Head of caudate nucleus (tissue), 42 donors: ENCODE measurements at places on chromosomes 4 and X.

DNA sequence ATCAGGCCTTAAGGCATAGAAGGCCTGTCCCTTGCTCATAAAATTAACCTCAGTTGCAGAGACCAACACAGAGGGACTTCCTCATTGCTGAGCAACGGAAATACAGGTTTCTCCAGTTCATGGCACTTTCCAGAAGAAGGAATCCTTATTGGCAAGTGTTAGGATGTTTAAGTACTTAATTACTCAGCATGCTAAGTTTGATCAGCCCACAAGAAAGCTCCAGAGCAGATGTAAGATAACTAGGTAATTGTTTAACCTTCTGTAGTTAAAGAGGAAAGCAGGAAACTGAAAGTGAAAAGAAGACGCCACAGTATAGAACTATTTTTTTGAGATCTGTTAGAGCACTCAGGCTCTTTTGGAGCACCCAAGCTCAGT, 33.5 kb downstream of the SMS start:
- DNase-seq, result no peak

DNA sequence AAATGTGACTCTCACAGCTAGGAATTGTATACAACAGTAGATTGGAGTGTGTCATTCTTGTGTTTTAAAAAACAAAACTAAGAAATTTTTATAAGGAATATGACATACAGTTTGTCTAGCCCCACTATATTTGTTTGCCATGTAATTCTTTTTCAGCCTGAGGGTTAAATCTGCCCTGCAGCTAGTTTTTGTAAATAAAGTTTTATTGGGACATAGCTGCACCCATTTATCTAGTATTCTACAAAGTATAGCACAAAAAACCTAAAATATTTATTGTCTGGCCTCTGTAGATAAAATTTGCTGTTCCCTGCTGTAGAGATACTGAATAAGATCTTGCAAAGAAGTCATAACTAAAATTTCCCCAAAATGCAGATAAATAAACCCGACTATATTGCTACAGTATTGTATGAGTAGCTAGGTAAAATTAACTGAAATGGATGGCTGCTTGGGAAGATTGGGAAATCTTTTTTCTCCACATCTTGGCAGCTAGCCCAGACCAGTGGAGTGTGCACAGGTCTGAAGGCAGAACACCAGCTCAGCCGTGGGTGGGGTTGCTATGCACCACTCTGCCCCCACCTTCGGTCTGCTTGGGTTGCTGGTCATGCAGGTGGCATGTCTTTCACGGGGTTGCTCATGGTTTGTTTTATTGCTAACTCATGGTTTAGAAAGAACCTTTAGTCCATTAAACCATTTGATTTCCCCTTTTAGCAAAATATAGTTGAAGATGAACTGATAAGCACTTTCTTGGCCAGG, 127.9 kb downstream of the KLHL8 start:
- DNase-seq, result peak; percentile 39

DNA sequence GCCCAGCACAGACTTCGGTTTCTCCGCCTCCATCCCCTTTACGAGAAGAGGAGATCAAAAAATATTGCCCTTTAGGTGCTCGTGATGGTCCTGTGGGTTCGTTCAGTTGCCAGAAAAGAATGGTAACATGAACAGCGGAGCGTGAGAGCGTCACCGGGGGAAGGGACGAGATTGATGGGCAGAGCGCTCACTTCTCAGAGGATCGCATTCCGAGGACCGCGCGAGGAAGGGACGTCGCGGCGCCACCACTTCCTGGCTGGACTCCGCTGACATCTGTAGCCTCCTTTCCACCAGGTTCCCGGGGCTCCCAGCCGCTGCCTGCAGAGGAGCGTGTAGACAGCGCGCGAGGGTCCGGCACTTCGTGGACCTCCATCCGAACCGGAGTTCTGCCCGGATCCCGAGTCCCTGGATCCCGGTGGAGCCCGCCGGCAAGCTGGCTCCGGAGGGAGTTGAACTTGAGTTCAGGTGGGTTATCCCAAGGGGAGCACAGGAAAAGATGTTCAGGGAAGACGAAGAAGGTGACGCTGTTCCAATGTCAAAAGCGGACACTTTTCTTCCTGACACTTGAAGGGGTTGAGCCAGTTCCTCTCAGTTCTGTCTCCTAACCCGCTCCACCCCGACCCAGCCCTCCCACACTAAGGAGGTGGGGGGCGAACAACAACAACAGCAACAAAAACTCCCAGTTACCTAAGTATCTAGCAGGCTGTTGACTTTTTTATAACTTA, 484 bp downstream of the GALNTL6 start:
- DNase-seq, result peak; percentile 28

DNA sequence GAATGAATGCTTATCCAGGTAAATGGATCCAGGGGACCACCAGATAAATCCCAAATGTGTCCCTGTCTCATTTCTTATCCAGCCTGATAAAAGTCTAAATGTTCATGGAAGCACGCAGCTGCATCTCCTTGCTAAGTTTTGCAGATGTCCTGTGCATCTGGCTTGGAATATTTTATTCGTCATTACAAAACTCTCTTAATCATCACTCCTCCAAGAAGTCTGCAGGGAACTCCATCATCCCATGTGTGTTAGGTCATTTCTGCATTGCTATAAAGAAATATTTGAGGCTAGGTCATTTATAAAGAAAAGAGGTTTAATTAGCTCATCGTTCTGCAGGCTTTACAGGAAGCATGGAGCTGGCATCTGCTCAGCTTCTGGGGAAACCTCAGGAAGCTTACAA, 297.2 kb downstream of the HS3ST1 start:
- DNase-seq, result no peak

GRCh38 chr4:47809654-47810203, 28.1 kb downstream of the CORIN start:
- DNase-seq, result no peak

DNA sequence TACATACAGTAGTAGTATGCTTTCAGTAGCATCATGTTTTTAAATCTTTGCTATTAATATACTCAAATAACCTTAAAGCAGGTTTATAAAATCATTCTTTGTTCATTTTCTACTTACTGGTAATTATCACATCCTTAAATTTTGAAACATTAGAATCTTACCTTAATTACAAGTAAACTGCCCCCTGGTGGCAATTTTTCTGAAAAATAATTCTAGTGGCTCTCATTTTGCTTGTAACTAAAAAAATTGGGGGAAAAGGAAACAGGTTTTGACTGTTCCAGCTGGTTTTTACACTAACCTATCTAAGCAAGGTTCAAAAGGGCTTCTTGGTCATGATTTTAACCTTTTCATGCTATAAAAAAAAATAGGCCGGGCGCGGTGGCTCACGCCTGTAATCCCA, 18.5 kb upstream of the DCAF4L1 start:
- DNase-seq, result no peak

DNA sequence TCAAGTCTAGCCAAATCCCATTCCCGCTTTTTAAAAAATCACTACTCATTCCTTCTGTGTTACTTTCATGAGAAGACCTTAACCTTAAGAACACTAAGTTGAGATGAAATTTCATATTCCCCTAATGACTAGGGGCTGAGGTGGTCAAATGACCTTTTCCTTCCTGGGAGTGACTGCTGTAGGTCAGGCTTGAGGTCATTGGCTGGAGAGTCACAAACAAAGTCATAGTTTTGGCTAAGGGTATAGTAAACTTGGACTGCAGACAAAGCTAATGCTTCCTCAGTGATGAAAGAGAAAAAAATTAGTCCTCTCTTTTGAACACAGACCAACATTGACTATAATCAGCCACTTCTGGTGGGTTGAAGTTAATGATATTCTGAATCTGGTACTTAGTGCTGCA, 16.0 kb upstream of the FGF2 start:
- DNase-seq, result no peak

GRCh38 chrX:120660637-120661036, 30.8 kb upstream of the C1GALT1C1 start:
- no peak for DNase-seq

DNA sequence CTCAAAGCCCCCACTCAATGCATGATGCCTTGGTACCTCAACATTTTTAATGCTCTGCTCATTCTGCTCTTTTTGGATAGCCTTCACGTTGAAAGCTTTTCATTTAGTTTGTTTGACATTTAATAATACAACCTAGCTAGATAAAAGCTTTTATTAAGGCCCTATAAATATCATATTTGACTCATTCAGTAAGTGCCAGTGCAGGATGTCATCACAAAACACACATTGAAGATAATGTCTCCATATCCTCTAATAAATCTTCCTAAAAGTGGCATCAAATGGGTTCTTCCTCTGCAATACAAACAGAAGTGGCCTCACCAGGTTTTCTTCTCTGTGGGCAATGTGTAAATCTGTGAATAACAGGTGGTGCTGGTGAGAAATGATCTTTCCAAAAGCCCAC, 12.0 kb upstream of the PCYT1B start:
- DNase-seq, result no peak

GRCh38 chr4:123874063-123874462, 477.5 kb downstream of the SPRY1 start:
- no peak for DNase-seq

- DNase-seq, result no peak
Measured at GRCh38 chr4:183599284-183599683, 59.7 kb downstream of the RWDD4 start.
